Fibroblast of villous mesenchyme (primary cell): ENCODE measurements at places on chromosomes 13 and 19. TPM values are rescaled to one million over a fixed set of nuclear protein-coding genes. Genes with fewer than 3 reads are reported as not detected.

The ICAM5 gene
- total RNA-seq, result 5.5 and 11.7 TPM in 2 replicates

The RFPL4A gene
- not detected in 2 replicates for total RNA-seq

The FRY gene
- 27.2 and 33.8 TPM in 2 replicates for total RNA-seq

The BCL3 gene
- total RNA-seq, result 8.6 and 10.0 TPM in 2 replicates

The IGFL4 gene
- not detected in 2 replicates for total RNA-seq

The CCDC97 gene
- total RNA-seq, result 9.7 and 11.2 TPM in 2 replicates

The TIMM50 gene
- 48.8 and 49.6 TPM in 2 replicates for total RNA-seq

The ZNF763 gene
- total RNA-seq, result 0.32 and 0.86 TPM in 2 replicates

The ARHGAP45 gene
- 0.43 and 0.97 TPM in 2 replicates for total RNA-seq
